ENCODE measurements at places on chromosomes 16 and 17.

- DNase-seq: no peak
Observed at GRCh38 chr16:66166490-66166889, 200.0 kb upstream of the CDH5 start.

DNA sequence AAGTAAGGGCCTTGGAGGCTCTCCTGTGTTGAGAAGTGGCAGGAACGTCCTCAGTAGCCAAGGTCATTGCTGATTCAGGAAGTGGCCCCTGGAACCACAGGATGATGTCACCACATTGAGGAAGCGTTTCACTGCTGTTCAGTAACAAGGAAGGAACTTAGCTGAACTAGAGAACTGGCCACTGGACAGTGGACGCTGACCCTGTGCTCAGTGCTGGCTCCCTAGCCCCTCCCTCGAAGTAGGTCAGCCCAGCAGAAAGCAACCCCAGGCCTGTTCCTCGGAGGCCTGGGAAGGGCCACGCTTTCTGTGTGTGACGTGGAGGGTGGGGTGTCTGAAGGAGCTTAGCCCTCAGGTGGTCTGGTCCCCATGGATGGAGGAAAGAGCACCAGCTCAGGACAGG lies 58.3 kb downstream of the B9D1 start:
- DNase-seq: no peak

GRCh38 chr17:35129154-35129972 lies 7.9 kb downstream of the FNDC8 start:
- DNase-seq: no peak

DNA sequence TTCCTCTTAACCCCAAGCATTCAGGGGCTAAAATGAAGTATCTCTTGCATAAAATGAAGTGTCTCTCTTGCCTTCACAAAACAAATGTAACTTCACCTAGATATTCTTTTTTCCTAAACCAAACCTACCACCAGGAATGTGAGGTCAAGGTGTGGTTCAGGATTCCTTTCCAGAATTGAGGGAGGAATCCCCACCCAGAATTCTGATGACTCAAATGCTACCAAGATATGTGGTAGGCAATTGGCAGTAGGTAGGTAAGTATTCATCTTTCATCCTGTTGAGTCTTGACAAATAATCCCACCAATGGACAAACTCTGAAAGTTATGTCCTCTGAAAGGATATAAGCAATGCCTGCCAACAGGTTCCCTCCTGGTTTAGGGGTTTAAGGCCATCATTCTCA lies 26.2 kb downstream of the TRIM16 start:
- DNase-seq: no peak

DNA sequence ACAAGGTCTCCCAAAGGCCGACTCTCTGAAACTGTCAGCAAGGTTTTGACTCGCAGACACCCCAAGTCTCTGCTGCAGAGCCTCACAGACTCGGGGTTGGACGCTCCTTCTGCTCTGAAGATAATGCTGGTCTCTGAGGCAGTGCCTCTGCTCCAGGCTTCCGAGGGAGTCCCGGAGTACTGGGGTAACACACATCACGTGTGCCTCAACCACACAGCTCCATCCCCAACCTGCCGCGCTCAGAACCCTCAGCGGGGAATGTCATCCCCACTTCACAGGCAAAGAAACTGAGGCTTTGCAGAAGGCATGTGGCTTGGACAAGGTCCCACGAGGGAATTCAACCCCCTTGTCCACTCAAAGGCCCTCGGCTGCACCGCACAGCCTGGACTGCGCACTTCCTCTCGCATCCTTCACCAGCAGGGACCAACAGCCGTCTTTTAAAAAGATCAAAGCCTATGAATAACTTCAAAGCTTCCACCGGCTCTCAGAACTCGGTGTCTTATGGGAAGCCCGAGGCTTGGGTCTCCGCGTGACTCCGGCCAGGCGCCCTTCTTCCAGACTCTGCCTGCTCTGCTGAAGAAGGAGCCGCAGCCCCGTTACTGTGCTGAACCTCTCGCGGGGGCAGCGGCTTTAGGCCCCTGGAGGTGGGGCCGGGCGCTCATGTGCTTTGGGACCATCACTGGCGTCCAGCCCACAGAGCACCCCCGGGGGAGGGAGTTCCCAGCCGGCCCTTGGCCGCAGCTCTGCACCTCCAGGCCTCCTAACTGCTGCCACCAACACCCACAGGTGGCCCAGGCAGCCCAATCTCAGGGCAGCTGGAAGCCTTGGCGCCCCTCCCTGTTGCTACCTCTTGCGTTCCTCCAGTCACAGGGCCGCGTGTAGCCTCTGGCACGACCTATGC lies 2.2 kb downstream of the TMEM204 start:
- DNase-seq: no peak

DNA sequence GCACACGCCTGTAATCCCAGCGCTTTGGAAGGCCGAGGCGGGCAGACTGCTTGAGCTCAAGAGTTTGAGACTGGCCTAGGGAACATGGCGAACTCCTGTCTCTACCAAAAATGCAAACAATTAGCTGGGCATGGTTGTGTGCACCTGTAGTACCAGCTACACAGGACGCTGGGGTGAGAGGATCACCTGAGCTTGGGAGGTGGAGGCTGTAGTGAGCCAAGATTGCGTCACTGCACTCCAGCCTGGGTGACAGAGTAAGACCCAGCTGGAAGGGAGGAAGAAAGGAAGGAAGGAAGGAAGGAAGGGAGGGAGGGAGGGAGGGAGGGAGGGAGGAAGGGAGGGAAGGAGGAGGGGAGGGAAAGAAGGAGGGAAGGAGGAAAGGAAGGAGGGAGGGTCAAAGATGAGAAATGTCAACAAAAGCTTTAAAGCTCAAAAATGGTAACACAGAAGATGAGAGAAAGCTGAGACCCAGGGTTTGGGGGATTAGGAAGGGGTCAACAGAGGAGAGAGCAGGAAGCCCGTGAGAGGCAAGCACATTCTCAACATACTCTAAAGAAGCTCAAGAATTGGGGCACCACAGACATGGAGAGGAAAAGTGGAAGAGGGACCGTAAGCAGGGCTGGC lies 5.0 kb upstream of the KRT19 start:
- no peak for DNase-seq

GRCh38 chr16:50568187-50568815 lies 20.1 kb downstream of the NKD1 start:
- DNase-seq: no peak

- DNase-seq: peak; percentile 25
Observed at GRCh38 chr17:46818316-46818928, at the start of gene WNT3. WNT3 (minus strand) TSS chr17:46818692; CDS start chr17:46818597, 95 bp downstream.

GRCh38 chr16:19290860-19291259 lies 5.3 kb downstream of the CLEC19A start:
- DNase-seq: no peak

- DNase-seq: no peak
Observed at GRCh38 chr16:86120201-86121192, 221.5 kb downstream of the IRF8 start.

All from stimulated activated CD8-positive, alpha-beta memory T cell treated with anti-CD3 and anti-CD28 coated beads, Interleukin-15, amount 100 ng/mL, for 48 hours (primary cell).